NCI-H2227 treated with DMSO at 0.1 percent for 48 hours (cell line): ENCODE measurements at places on chromosomes 5 and 9.

DNA sequence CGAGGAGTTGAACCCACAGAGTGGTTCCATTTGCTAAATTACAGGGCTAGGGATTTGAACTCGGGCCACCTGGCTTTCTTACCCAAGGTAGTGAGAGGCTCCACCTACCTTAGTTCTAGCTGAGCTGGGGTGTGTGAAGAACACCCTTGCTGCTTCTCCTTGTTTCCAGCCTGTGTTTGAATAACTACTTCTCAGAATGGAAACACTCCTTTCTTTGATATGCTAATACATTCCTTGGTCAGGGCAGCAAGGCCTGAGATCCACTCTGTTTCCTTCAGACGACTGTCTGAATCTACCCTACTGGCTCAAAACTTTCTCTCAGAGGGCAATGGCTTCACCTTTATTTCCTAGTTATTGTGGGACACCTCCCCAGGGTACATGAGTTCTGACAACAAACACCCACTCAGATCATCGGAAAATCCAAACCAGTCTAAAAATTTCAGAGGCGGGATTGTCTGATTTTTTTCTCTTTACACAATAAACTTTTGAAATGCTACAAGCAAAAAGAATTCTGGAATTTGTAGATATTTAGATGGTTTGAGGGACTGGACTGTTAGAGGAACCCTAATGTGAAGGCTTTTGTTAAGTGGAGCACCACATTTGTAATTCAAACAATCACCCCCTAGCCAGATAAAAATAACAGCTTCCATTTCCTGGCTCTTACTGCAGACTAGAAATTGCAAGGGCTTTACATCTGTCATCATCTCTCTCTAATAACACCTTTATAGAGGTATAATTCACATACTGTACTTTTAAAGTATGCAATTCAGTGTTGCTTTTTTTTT, 4.0 kb upstream of the ATP6V1G1 start:
- peak; percentile 38 for DNase-seq

- no peak for DNase-seq
These were observed 1.3 kb upstream of the ZNF366 start for GRCh38 chr5:72508241-72509170.

DNA sequence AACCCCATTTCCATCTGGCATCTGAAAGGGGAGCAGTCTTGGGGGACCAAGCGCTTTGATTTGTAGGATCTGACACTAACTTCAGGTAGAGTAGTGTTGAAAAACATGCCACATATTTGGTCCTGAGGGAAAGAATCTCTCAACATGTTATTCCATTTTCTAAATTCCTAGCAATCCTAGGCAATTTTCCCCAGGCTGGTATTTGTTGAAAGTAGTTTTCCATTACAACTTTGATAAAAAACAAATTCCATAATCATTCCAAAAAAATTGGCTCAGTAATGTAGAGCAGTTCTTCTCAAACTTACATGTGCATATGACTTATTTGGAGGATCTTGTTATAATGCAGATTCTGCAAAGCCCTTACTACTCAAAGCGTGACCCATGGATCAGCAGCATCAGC, 477.9 kb downstream of the ACTL7B start:
- no peak for DNase-seq

- no peak for DNase-seq
These were observed 59.1 kb downstream of the ZNF462 start for GRCh38 chr9:106922026-106922425.

- no peak for DNase-seq
These were observed 139.0 kb downstream of the ARHGEF28 start for GRCh38 chr5:73764996-73765395.

- DNase-seq: no peak
These were observed 234.9 kb upstream of the DAP start for GRCh38 chr5:10995891-10996290.

DNA sequence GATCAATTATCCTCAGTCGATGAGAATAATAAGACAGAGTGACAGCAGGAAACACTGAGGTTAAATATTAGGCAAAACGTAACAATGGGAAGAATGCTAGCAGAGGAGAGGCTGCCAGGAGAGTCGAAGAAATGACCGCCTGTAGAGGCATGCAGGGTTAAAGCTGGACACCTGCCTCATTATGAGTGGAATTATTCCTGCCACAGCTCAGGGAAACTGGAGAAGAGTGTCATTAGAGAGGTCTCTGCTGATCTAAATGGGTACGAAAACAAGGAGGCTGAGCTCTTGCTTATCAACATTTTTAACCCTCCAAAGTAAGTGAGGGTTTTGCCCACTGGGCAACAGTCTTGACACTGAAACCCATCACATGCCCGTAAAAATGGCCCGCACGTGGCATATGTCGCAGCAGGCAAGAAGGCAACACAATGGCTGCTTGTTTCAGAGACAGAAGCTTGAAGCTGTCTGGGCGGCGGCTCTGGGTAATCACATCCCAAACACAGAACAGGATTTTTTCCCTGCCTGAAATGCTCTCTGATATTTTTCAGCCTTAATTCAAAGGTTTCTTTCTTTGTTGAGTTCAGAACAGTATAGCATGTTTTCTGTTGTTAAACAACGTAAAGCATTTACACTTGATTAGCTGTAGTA, 118.7 kb downstream of the MED27 start:
- peak; percentile 40 for DNase-seq

- DNase-seq: no peak
These were observed 45.7 kb upstream of the TGFBR1 start for GRCh38 chr9:99058964-99059921.

GRCh38 chr9:99072040-99072394, 32.9 kb upstream of the TGFBR1 start:
- no peak for DNase-seq

DNA sequence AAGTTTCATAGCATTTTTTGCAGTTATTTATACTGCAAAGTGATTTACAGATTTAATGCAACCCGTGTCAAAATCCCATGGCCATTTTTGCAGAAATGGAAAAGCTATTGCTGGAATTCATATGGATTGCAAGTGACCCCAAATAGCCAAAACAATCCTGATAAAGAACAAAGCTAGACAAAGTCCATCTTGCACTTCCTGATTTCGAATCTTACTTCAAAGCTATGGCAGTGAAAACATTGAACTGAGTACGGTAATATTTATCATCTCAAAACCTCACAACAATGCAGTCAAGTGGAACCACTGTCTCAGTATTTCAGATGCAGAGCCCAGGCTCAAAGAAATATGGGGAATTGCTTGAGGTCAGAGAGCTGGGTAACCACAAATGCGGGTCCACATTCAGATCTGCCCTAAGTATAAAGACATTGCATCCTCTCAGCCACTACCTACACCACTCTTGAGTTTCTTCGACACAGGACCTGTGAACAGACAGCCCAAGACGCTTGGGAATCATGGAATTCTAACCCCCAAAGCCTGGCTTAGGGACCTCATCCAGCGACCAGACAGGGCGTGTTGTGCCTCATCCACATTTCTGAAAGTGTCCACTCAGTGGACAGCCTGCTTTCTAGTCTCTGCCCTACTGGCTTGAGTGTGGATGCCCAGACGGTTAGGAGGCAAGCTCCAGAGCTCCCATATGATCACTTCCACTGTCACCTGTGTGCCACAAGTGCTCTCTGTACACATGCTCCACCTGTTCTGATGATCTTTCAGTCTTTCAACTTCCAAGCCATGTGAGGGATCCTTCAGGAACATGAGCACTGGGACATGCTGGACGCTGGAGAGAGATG, 39.3 kb upstream of the KCNIP1 start:
- DNase-seq: no peak

DNA sequence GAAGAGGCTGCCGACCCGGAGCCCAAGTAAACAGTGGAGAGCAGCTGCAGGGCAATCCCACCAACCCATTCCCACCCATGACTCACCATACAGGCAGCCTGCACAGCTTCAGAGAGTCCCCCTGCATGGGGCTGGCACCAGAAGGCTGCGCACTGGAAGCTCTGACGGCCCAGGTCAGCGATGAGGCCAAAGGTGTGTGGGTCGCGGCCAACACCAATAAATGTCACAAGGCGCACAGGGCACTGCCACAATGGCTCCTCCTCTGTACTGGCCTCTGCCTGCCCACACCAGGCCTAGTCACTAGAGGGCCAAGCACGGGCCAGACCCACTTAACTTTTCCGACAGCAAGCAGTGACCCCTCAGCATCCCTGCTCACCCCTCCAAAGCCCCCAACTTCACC, 3.0 kb upstream of the SRA1 start:
- no peak for DNase-seq
